C1 segment of cervical spinal cord (tissue), 14 donors: ENCODE measurements at places on chromosomes 5 and 9.

DNA sequence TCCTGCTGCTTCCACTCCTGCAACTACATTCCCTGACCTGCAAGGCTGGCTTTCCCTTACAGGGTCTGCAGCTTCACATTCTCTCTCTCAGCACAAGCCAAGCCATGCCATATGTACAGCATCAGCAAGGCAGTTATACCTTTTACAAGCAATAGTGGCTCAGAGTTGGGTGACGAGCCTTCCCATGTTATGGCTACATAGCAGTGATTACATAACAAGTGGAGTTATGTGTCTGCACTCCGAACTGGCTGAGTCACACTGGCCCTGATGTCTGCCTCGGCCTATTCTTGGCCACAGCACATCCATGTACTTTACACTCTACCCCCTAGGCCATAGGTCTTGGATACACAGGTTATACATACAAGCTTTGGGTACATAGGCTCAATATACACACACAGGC is 52.0 kb upstream of the SNCAIP start:
- DNase-seq = no peak

DNA sequence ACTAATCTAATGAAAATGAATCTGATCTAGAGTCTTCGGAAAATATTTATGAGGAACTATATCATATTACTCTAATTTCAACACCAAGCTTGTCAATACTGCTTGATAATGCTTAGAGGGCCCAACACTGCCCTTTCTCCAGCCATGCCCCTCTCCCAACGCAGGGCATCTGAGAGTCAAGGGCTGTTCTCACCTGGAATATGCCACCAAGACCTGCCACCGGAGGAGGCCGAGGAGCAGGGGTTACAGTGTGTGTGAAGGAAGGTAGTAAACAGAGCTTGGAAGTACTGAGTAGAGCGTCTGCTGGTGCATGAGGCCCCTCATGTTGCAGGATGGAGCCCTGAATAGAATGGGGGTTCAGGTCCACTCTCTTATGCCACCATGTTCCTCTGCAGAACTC is 301.3 kb upstream of the MPDZ start:
- no peak for DNase-seq

DNA sequence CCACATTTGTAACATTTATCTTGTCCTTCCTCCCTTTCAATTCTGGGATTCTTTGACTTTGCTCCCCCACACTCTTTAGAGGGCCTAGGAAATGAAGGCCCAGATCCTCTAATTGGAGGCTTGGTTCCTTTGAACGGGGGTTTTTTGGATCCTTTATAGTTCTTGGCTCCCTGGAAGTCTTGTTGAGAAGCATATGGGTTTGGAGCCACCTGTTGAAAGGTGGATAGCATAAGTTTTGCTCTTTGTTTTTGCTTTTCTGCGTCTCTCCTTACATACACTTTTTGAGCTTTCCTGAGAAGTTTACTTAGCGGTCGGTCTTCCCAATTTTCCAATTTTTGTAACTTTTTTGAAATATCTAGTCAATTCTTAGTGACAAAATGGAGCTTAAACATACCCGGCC is 17.8 kb downstream of the IFT74 start:
- no peak for DNase-seq

DNA sequence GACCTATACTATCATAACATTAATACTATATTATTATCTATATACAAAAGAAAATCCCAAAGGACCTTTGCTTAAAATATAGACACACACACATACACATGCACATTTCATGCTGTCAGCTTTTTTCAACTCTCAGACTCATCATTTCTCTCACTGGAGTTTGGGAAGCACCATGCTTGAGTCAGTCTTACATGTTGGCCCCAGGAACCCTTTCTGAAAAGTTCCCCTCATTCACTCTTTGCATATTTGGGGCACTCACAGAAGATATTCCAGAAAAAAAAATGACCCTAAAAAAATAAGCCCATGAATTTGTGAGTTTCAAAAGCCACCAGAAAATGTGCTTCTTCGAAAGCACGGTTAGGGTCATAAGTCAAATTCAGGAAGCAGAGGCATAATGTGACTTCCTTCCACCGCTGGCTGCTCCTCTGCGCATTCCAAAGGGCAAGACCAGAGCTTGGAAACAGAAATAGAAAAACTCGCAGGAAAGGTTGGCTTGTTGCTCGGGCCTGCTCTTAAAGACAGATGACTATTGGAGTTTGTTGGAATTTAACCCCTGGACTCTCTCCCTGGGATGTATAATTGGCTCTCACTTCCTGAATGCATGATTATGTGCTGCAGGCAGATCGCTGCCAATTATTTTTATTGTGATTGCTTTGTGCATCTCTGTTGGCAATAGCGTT is 129.7 kb upstream of the IQGAP2 start:
- no peak for DNase-seq

DNA sequence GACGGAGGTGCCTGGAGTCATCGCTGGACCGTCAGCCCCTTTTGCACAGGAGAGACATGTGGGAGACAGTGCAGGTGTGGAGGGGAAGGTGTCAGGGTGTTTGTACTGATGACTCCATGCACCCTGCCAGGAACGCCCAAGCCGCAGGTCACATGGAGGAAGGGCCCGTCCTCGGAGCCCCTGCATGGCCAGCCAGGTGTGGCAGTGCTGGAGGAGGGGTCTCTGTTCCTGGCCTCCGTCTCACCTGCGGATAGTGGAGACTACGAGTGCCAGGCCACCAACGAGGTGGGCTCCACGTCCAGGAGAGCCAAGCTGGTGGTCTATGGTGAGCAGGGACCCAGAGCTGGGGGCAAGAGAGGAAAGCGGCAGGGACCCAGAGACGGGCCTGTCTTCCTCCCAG is 81.5 kb downstream of the HMCN2 start:
- no peak for DNase-seq

DNA sequence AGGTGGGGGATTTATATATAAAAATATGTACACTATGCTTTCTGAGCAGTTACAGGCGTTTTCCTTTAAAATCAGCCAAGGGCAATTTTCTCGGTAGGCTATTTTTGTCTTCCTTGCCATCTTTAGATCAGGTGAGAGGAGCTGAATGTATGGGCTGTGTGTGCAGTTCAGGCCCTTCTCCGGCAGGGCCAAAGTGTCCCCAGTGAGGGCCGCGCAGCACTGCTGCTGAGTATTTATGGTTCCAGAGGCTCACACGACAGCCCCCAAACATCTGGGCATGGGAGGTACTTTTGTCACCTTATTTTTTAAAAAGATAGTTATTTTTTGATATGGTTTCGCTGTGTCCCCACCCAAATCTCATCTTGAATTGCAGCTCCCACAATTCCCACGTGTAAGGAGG is 11.5 kb downstream of the GFPT2 start:
- DNase-seq = no peak

GRCh38 chr5:132253452-132254320 is 3.8 kb upstream of the PDLIM4 start:
- DNase-seq = no peak

GRCh38 chr9:79974806-79975422 is 403.1 kb downstream of the TLE4 start:
- no peak for DNase-seq

GRCh38 chr9:114761523-114761922 is 44.3 kb downstream of the TNFSF15 start:
- no peak for DNase-seq

DNA sequence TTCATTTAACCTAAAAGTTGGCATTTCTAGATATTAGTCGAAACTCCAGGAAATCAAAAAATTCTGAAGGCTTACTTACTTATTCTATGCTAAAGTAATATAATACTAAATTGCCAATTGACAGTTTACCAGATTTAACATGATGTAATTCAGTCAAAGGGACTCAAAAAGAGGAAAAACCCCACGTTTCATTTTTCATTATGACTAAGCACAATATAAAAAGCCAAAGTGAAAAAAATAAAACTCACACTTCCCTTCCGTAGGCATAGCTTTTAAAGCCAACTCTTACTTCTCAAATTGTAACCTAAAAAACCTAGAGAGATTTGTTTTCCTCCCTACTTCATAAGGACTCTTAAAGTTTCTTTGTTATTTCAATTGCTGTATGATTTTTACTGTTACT is 146.6 kb downstream of the RAPGEF6 start:
- no peak for DNase-seq
